GM10248 (cell line): ENCODE measurements at places on chromosomes 7 and 10.

DNA sequence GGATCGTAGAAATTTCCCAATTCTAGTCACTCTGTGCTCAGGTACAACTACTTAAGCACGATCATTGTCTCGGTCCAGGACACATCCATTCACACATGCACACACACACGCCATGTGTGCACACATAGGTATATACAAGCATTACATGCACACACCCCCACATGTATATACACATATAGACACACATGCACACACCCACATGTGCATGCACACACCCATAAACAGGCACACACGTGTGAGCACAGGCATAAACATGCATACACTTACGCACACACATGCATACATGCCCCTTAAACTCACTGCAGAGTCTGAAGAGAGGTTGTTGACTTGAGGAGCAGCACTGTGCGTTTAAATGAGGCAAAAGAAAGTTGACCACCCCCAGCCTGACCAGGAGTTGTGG lies 32.5 kb upstream of the INSIG1 start:
- no peak for DNase-seq

DNA sequence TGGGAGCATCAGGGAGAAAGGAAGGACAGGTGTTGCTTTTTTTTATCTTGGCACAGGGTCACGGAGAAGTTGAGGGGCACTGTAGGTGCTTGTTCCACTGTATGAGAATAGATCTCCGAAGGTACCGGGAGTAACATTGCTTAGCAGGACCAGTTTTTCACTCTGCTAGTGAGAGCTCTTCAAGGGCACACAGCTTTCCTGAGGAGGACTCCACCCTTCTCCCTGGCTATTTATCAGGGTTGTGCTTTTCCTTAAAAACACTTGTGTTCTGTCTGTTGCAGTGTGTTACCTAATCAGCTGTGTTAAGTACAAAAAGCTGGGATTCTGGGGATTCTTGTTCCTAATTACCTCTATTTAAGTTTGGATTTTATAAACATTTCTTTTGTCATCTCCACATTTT lies 160.5 kb downstream of the SND1 start:
- no peak for DNase-seq

DNA sequence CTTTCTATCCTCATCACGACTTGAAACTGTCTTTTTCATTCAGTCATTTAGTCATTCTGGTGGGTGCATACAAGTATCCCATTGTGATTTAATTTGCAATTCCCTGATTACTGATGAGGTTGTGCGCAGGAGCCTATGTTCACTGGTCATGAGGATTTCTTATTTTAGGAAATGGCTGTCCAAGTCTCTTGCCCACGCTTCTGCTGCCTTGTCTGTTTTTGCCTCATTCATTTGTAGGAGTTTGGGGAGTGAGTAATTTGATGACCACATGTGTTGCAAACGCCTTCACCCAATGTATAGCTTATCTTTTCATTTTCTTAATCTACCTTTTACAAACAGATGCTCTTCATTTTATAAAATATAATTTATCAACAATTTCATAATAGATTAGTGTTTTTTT lies 127.3 kb downstream of the ARHGAP22 start:
- no peak for DNase-seq

DNA sequence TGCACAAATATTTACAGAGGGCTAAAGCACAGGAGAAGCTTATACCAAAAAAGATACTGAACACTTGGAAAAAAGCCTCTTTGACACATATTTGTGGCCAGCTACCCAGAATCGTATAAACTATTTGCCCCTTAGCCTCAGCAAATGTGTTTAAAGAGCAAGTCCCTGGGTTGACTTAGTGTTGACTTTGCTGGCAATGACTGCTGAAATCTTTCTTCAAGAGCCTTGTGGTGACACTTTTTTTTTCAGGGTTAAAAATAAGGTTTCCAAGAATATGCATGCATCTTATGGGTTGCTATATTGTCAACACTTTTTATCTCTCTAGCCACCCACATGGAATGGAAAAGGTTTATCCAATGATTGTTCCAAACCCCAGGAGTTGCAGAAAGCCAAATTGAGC lies 14.9 kb upstream of the PLEKHS1 start:
- no peak for DNase-seq

GRCh38 chr10:101047961-101048892 lies 13.6 kb upstream of the KAZALD1 start:
- no peak for DNase-seq

DNA sequence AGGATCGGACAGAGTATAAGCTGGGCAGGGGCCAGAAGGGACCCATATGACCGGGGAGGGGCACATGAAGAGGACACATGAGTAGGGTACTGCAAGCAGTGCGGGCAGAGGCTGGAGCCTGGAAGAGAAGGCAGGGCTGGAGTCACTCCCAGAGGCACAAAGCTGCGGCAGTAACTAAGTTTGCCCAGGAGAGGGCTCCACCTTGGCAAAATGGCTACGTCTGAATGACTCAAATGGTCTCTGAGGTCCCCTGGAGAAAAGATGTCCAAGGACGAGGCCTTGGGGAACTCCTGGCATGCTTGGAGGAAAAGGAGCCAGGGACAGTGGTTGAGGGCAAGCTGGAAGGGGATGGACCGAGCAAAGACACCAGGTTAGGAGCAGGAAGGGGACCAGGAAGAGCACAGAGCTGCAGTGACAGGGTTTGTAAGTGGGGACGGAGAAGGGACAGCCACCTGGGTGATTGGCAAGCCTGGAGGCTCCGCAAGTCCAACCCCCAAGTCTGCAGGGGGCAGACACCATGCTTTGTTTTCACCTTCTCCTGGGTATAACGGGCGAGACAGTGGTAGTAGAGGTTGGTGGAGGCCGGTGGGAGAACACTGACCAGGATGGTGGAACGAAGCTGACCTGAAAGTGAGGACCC lies 43.1 kb upstream of the LBX1 start:
- DNase-seq = peak; percentile 84

- DNase-seq = no peak
Observed at GRCh38 chr7:80443325-80443724, 68.5 kb downstream of the GNAT3 start.

DNA sequence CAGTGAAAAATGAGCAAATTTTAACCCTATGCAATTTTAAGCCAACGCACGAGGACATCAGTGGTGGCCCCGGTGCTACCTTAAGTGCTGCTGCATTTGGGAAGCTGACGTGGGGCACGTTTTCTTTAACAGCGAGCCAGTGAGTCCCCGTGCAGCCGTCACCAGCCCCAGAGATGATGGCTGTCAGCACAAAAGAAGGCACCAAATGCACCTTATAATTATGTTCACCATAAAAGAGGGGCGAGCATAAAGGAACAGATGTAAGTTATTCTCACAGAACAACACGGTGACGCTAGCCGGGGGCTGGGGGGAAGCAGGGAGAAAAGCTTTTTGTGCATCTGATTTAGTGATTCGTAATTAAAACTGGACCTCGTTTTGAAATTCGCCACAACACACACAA lies 260.1 kb downstream of the DNAJB6 start:
- no peak for DNase-seq

DNA sequence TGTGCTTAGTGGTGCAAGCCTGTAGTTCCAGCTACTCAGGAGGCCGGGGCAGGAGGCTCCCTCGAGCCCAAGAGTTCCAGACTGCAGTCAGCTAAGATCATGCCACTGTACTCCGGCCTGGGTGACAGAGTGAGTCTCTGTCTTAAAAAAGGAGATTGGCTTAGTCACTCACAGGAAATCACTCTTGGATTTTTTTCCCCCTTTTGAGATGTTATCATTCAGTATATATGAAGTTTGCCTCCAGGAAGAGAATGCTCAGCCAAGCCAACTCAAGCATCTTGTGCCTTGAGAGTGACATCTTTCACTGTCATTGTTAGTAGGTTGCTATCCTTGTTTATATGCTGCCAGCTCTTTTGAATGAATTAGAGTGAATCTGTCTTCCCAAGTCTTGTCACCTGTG lies 28.0 kb downstream of the NIPSNAP2 start:
- no peak for DNase-seq

DNA sequence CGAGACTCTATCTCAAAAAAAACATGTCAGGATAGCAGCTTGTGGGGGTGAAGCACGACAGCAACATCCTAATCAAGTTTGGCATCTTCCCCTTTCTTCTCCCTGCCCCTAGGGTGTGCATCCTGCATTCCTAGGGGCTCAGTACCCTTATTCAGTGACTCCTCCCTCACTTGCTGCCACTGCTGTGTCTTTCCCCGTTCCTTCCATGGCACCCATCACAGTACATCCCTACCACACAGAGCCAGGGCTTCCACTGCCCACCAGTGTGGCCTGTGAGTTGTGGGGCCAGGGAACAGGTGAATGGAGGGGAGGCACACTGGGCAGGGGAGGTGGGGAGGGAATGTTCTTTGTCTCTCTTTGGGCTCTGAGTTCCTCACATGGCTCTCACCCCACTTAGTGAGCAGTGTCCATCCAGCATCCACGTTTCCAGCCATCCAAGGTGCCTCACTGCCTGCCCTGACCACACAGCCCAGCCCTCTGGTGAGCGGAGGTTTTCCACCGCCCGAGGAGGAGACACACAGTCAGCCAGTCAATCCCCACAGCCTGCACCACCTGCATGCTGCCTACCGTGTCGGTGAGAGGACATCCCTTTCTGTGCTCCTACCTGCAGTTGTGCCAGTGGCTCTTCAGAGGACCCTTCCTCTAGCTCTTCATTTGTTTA lies 11.4 kb downstream of the NDST2 start:
- no peak for DNase-seq

DNA sequence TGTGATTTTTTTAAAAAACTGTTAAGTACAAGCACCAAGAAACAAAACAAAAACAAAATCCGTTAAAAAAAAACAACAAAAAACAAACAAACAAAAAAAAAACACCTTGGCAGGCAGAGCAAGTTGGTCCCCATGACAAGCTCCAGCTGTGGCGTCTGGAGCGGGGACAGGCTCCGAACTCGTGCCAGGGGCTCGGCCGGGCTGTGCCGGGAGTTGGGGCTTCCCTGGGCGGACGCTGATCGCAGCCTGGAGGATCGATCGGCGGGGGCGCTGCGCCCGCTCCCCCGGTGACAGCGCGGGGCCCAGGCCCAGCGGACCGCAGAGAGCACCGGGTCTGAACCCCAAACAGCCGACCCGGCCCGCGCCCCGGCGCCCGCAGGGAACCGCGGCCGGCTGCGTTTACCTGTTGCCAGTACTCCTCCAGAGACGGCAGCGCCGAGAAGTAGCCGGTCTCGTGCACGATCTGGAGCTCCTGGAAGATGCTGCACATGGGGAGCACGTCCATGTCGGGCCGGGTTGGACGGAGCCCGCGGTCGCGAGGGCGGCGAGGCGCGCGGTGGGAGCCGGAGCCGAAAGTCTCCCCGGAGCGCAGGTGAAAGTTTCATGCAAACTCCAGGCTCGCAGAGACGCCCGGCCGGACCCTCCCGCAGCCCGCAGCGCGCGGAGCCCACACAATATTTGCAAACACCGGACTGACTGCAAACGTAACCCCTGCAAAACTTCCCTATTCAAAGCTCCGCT lies at the start of gene KLF6:
TSS of gene KLF6 (minus strand) at position 700 of the 741 bp plus-strand sequence. CDS start at position 505, 195 bp downstream.
- no peak for DNase-seq

- no peak for DNase-seq
Observed at GRCh38 chr10:56349611-56350010, 11.4 kb downstream of the ZWINT start.

DNA sequence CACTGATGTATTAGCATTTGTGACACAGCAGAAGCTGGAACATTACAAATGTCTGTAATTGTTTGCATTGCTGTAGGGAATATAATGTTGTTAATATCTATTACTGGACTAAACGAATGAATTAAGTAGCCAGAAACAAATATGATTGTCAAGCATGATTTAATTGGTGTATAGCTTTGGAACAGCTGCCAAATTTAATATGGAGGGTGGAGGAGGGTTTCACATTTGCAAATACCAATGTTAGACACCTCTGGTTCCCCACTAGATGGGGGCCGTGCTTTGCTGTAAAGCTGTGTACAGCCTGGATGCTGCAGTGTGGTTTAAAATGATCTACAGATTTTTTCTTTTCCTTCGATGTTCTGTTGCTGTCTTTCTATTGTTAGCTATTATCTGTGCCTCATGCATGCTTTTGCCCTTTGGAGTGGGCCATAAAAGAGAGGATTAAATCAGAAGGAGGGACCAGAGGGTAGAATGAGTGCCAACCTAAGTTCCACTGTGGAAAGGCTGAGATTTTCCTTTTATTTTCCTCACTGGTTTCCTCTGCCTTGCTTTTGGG lies 23.1 kb downstream of the DNAJB9 start:
- no peak for DNase-seq

DNA sequence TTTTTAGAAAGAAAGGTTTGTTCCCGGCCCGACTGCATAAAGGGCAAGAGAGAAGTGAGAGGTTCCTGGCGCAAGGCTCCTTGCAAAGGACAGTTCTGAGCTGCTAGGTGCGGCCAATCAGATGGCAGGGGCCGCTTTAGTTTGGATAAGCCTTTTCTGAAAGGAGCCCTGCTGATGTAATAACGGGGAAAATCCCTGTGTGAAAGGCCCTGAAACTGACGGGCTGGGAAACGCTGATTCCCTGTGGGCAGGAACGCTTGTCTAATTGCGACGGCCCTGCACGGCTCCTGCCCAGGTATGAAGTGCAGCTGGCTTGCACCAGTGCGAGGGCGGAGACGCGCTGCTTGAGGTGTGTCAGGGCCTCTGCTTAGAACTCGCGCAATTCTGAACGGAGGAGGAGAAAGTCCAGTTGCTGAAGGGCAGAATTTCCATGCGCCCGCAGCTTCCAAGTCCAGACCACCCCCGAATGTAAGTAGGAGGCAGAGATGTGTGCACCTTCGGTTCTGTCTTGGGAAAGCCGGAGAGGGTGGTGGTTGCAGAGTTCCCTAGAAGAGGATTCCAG lies 30.5 kb downstream of the TACC2 start:
- DNase-seq = no peak

DNA sequence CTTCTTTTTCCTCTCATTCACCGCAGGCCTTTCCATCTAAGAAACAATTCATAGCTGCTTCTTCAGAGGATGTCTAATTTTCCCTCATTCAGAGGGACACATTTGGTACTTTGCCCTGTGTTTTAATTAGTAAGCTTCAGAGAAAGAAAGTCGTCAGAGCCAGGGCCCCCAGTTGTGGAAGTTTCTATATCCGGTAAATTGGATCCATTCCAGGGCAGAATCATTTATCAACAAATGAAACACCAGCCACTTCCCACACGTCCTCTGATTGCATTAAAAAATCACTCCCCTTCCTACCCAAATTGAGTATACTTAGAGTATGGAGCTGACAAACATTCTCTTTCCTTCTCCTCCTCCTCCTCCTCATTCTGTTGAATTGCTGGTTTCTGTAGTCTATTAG lies 205.8 kb upstream of the HDAC9 start:
- DNase-seq = no peak
